ENCODE measurements at places on chromosomes 1 and 21. TPM values are rescaled to one million over a fixed set of nuclear protein-coding genes. Genes with fewer than 3 reads are reported as not detected.

DNA sequence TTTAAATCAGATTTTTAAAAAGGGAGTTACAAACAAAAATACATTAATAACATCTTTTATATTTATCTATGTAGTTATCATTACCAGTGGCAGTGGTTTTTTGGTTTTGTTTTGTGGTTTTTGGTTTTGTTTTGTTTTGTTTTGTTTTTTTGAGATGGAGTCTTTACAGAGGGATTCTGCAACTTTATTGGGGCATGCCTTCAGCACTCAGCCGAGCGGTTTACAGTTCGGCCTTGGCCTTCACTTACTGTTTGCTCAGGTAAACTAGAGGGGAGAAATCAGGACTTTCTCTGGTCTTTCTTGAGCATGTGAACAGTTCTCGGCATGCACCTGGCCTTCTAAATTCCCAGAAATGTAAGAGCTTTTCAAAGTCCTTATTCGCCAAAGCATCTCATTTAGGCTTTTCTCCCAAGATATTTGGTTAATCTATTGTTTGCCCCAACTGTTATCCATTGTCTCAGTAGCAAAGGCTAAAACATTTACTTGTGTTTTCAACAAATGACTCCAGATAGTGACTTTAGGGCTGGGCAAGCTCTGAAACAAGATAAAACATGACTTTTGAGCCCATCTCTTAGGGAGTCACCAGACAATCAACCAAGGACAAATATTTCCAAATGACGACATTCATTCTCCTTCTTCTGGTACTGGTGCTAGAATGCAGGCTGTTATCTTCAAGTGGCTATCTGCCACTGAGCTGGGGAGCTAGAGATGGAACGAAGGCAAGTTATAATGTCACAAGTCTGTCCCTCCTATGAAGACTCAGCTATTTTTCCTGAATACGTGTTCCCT, 48.4 kb upstream of the ADORA3 start:
- DNase-seq: no peak

GRCh38 chr1:2288311-2288710, 60.2 kb downstream of the SKI start:
- DNase-seq: no peak

DNA sequence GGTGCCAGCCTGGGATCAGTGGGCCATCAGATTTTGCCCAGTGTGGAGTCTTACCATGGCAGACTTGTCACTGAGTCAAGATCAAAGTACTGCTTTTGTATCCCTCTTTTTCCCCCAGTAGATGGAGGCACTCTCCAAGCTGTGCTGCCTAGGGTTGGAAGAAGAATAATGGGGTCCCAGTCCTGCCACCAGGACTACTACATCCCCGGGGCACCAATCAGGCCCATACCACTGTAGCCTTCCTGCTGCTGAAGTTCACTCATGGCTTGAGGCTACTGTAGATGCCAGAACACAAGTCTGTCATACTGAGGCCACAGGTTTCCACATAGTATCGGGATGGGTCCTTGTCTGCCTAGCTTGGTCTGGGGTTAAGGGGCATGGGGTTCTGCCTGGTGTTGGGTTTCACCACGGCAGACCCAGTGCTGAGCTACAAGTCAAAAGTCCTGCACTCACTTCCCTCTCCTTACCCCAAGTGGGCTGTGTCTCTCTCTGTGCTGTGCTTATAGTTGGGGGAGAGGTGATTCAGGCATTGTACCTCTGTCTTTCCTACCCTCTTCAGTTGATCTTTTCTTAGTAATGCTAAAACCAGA, 53.4 kb downstream of the PKN2 start:
- DNase-seq: no peak

DNA sequence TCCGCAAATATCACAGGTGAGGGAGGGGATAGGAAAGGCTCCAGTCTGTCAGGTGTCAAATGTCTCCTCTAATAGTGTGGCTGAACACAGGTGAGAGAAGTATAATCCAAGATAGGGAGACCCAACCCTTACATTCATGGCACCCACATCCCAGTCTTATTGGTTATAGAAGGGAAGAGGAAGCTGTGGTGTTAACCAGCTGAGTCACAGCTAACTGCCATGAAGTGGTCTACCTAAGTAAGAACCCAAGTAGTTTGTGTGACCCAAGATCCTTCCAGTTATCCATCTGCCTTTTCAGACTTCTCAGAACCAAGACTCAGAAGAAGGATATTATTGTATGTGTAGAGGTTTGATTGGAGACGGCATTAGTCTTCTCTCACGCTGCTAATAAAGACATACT, 37.1 kb downstream of the DDAH1 start:
- DNase-seq: no peak

- no peak for DNase-seq
Measured at GRCh38 chr1:24500448-24501048, 2.1 kb upstream of the RCAN3 start.

DNA sequence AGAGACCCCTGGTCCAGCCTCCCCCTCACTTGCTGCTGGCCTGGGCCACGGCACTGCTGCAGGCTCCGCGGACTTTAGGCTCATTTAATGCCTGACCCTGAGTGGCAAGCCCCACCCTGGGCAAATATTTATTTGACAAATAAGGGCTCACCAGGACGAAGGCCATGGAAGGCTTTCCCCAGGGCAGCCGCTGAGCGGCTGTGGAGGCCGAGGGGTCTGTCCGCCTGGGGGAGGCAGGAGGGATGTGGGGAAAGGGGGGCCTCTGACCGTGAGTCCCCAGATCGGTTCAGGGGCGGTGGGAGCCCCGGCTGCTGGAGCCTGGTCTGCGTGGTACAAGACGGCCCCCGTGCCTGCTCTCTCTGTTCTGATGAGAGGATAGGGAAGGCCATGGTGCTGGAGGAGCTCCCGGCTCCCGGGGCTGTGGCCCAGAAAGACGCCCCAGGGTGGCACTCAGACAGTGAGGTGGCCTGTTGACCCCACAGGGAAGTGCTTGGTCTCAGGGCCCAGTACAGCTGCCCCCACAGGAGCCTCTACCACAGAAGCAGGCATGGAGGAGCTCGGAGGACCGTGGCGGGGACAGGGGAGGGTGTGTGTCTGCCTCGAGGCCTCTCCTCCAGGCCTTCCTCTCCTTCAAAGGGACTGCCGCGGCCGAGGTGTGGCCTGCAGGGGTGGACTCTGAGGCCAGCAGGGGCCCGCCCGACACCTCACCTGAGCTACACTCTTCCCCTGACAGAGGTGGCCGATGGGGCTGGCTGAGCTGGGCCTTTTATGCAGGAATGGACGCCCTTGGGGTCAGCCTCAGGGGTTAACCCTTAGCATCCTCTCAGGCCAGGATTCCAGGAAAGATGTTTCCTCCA, 9.1 kb upstream of the C1orf159 start:
- DNase-seq: no peak

Gene DCDC2B
- 10.0 TPM for total RNA-seq

- no peak for DNase-seq
Measured at GRCh38 chr1:21024918-21025317, 151.8 kb downstream of the EIF4G3 start.

Gene ALG14
- total RNA-seq: 0.97 TPM

- no peak for DNase-seq
Measured at GRCh38 chr1:99659755-99660210, 13.9 kb downstream of the PALMD start.

DNA sequence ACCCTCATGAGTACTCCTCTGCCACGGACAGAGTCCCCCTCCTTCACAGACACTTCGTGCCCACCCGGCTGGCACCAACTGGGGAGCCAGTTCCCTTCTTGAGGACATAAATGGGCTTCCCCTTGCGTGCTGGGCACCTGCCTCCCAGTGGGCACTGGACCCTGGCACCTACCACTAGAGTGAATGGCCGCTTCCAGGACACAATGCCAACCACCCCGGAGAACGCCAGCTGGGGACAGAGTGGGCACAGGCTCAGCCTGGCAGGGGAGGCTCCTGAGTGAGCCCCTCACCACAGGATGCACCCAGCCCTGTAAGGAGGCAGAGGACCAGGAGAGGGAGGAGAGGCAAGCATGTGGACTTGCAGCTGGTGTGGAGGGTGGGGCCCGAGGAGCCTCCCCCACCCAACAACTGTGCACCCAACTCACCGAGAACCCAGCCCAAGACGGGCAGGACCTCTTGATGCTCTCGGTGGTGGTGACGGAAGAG, 1.0 kb downstream of the ENTREP3 start:
- no peak for DNase-seq

Gene HPCAL4
- 0.43 TPM for total RNA-seq

Gene IL22RA1
- total RNA-seq: 1.0 TPM

Gene CD5L
- total RNA-seq: 6.1 TPM

DNA sequence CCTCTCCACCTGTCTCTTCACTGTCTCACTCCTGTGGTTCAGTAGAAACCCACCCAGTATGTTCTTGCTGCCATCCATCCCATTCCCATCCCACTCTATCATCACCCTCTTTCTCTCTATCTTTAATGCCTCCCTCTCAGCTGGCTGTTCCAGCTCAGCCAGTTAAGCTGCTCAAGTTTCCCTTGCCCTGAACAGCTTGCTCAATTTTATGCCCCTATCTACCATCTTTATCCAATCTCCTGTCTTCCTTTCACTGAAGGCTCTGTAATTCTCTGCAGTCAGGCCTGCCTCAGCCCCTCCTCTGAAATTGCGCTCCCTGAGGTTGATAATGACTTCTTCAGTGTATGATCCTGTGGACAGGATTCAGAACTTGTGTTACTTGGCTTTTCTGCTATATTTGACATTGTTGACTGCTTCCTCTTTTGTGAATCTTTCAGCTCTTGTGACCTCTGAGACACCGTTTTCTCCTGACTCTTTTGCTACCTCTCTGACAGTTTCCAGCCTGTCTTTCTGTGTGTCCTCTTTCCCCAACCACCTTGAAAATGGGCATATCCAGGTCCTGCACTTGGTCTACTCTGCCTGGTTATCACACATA, 13.9 kb upstream of the BCAR3 start:
- no peak for DNase-seq

- DNase-seq: no peak
Measured at GRCh38 chr21:25029580-25029979, 577.7 kb downstream of the MRPL39 start.

- DNase-seq: no peak
Measured at GRCh38 chr1:165570078-165570477, 26.3 kb downstream of the LRRC52 start.

GRCh38 chr1:221712198-221712684, 29.6 kb downstream of the DUSP10 start:
- DNase-seq: peak; percentile 62

Gene CFHR2
- 0.28 TPM for total RNA-seq

DNA sequence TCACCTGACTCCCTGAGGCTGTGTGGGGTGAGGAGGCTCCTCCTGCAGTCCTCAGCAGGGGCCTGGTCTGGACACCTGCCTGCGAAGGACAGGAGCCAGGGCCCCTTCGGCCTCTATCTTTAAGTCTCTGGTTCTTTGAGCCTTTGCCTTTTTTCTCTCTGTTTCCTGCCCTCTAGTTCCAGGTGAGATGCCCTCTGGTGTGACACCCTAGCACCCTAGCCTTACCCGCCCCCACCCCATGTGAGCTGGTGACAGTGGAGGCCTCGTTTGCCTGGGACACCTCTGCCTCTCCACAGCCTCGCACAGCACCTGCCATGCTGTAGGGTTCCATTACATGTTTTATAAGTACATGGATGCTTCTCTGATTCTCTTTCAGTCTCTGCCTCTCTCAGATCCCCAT, 47.3 kb downstream of the DDX20 start:
- DNase-seq: no peak

DNA sequence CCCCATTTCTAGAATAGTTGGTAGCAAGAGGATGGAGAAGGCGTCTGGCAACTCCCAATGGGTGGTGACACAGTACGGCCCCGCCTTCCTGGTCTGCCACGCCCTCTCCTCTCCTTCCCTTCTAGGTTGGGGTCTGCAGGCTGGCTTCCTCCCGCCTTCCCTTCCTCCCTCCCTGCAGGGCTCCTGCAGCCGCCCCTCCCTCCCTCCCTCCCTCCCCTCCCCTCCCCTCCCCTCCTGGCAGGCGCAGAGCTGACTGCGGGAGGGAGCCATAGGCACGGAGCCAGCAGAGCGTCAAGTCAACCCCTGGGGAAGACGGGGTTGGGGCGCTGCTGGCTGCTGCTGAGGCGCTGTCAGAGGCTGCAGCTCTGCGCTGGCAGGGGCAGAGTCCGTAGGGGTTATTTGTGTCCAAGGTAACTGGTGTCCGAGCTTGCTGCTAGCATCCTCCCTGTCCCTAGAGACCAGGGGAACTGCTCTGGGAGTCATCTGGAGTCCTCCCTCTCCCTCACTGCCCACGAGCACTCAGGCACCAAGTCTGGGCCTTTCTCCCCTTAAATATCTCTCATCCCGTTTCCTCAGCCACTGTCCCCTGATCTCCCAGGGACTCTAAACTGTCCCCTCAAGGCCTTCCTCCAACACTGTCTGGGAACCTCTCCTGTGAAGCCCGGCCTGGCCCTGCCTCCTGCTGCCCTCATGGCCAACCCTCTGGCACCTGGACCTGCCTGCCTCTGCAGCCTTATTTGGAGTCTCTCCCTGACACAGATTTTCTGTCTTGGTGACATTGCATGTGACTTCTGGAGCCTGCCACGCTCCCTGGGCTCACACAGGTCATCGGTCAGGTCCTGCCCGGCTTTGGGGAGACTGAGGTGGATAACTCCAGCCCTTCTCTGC, 57.4 kb upstream of the ACOT11 start:
- DNase-seq: peak; percentile 75

Gene MFAP2
- total RNA-seq: 13.3 TPM

DNA sequence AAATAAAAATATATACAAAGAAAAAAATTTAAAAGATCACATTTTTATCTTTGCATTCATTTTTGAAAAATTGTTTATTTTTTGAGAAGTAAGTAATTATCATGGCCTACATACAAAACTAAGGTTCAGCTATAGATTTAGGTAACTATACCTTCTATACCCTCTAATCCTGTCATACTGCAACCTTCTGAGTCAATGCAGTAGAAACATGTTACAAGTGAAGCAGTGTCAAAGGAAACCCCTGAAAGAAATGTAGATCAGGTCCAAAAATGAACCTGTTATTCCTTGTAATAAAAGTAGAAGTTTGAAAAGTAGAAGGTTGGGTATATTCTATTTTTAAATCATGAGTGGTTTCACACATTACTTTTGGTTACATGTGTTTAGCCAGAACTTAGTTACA, 51.3 kb downstream of the PTGS2 start:
- DNase-seq: no peak

DNA sequence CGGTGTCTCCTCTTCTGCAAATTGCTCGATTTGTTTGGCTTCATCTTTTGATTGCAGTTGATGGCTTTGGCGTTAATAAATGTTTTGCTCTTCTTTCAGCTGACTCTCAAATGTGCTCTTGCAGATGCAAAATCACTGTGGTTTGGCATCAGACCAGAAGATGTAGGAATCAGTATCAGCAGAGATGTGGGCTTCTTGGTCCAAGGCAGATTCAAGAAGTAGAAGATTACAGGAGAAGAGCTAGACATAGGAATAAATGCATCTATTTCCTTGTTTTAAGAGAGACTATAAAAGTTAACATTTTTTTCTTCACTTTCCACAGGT, 59.8 kb upstream of the BACH1 start:
- no peak for DNase-seq

DNA sequence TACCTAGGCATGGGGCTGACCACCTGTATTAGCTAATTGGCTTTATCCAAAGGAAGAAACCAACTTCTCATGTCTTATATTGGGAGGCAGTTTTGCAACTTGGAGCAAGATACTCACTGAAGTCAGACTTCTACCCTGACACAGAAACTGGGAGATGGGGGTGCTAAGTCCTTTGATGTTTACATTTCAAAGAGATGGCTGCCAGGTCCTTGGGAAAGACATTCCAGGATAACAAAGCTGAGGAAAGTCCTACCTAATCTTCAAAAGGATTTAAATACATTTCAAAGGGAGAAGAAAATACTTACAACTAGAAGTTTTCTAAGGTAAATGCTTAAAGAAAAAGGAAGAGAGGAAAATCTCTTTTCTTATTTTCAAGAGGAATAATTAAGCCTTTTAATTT, 62.1 kb downstream of the FH start:
- DNase-seq: no peak

- no peak for DNase-seq
Measured at GRCh38 chr1:22041505-22041904, 11.0 kb upstream of the CDC42 start.

Measured in lung (tissue), 17 donors.